ENCODE measurements at places on chromosomes 13 and 19.

- DNase-seq: no peak
Observed at GRCh38 chr13:100734194-100734720, 59.7 kb upstream of the TMTC4 start.

DNA sequence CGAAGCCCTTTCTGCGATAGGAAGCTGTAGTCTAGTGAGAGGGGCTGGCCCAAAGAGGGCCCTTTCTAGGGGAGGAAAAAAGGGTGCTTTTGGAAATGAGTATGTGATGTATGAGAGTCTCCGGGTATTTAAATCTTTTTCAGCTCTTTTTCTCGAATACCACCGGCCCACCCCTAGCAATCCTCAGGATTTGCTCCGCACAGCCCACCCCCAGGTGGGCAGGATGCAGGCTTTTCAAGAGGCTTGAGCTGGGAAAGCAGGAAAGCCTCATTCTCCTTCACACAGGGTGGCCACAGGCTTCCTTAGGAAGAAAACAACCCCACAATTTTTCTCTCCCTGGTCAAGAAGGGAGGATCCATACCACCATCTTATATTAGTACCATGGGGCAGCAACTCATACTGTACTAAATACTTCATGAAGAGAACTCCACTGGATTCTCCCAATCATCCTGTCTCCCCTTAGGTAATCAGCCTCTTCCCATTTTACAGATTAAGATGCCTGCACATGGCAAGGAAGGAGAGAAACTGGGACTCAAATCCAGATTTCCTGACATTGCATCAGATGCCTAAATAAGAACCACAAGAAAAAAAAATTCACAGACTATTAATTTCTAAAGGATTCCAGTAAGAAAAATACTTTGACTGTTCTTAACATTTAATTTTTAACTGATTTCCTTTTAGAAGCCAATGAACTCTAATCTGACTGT, 84.4 kb downstream of the STK24 start:
- no peak for DNase-seq

GRCh38 chr13:40170982-40171381, 495.5 kb downstream of the FOXO1 start:
- no peak for DNase-seq

- DNase-seq: no peak
Observed at GRCh38 chr19:19192910-19193423, 909 bp downstream of the RFXANK start.

- no peak for DNase-seq
Observed at GRCh38 chr13:79776531-79777295, 295.8 kb downstream of the NDFIP2 start.

DNA sequence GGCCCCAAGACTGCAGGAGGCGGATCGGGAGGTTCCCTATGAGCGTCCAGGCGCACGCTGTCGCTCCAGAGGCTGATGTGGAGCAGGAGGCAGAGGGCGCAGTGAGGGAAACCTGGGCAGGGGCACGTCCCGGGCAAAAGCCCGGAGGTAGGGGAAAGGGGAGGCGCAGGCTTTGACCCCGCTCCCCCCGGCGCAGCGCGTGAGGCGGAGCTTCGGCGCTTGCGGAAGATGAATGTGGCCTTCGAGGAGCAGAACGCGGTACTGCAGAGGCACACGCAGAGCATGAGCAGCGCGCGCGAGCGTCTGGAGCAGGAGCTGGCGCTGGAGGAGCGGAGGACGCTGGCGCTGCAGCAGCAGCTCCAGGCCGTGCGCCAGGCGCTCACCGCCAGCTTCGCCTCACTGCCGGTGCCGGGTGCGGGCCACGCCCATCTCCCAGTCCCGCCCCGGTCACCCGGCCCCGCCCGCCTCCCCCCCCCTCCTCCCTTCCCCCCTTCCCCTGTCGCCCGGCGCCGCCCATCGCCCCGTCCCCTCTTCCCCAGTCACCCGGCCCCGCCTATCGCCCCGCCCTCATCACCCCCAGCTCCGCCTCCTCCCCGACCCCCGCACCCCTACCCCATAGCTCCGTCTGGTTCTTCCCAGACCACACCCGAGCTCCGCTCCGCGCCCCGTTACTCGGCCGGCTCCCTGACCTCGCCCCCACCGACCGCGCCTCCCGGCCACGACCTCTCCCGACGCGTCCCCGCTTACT, 4.1 kb downstream of the HMG20B start:
- peak; percentile 83 for DNase-seq

Measured in tongue (tissue), 3 donors.